LHCN-M2 (cell line): ENCODE measurements at places on chromosomes 3 and 15.

DNA sequence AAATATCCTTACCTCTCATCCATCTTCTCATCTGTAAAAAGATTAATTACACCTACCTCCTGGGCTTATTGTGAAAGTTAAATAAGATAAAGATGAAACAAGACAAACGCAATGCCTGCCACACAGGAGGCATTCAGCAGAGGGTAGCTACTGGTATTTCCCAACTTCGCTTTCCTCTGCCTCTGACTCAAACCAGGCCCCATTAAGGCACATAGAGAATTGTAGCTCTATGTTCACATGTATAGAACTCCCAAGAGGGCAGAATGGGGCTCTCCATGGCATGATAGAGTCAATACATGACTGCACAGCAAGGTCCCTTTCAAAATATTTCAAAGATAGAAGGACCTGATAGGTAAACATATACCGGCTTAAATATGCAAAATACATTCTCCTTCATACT lies 1.4 kb downstream of the LYSMD2 start:
- DNase-seq: no peak

GRCh38 chr15:54082836-54083492 lies 104.7 kb downstream of the UNC13C start:
- DNase-seq: peak; percentile 6

- no peak for DNase-seq
Measured at GRCh38 chr3:38151667-38152265, 13.3 kb downstream of the MYD88 start.

GRCh38 chr3:158794936-158795518 lies 6.8 kb upstream of the MFSD1 start:
- DNase-seq: peak; percentile 56

DNA sequence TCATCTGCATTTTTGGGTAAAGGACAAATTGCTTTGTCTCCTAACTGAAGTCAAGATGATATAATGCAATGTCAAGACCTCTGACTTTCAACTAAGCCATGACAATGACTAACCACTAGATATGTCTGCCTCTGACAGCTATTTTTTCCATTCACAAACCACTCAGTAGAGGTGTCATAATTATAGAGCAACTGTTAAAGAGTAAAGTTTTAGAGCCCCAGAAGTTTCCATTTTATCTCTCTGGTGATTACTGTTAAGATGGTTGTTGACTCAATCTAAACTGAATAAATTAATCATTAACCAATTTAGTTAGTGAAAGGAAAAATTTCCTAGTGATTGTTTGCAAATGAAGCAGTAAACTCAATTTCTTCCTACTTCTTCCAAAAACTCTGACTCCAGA lies 779.9 kb downstream of the GRM7 start:
- DNase-seq: no peak

GRCh38 chr3:128859630-128860029 lies 19.8 kb upstream of the ACAD9 start:
- no peak for DNase-seq

DNA sequence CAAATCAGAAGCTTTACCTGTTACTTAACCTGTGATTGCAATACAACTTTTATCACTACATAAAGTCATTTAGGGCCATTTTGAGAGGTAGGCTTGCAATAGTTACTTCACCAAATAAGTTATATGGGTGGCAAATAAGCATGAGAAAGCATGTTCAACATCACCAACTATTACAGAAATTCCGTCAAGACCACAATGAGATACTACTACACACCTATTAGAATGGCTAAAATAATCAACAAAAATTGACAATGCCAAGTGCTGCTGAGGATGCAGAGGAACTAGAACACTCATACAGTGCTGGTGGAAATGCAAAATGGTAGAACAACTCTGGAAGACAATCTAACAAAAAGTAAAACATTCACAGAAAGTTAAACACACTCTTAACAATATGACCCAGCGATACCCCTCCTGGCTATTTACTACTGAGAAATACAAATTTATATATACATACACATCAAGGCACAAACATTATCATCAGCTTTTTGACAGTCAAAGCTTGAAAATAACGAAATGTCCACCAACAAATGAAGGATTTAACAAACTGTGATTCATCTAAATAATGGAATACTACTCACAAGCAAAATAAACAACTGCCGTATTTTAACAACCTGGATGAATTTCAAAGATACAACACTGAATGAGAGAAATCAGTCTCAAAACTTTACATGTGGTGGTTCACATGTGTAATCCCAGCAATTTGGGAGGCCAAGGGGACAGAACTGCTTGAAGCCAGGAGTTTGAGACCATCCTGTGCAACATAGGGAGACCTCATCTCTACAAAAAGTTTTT lies 82.9 kb downstream of the MYO9A start:
- DNase-seq: no peak

GRCh38 chr3:111311709-111312235 lies 230.2 kb upstream of the CD96 start:
- DNase-seq: no peak

DNA sequence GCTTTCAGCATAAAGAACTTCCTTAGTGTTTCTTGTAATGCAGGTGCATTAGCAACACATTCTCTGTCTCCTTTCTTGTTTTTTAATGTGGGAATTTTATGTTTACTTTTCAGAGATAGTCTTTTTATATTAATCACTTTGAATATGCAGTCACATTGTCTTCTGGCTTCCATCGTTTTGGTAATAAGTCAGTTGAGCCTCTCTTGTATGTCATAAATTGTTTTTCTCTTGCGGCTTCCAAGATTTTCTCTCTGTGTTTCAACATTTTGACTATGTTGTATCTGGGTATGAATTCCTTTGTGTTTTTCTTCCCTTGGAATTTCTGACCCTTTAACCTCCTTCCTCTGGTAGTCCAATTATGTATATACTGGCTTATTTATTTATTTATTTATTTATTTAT lies 25.3 kb downstream of the GABRG3 start:
- DNase-seq: no peak

DNA sequence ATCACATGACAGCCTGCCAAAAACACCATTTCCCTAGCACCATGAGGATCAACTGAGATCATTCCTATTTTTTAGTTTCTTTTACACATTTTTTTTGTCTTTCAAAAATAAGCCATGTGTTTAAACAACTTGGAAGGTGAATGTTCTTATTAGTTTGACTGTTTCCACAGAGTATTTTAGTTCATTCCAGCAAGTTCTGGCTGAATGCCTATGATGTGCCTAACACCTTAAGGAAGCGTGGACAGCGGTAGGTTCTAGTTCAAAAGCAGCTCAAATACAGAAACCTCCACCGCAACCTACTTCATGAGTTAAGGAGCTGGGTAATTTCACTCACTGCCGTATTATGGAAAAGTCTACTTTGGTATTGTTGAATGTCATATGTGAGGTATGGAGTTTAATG lies 101.3 kb upstream of the ADAMTS9 start:
- no peak for DNase-seq

DNA sequence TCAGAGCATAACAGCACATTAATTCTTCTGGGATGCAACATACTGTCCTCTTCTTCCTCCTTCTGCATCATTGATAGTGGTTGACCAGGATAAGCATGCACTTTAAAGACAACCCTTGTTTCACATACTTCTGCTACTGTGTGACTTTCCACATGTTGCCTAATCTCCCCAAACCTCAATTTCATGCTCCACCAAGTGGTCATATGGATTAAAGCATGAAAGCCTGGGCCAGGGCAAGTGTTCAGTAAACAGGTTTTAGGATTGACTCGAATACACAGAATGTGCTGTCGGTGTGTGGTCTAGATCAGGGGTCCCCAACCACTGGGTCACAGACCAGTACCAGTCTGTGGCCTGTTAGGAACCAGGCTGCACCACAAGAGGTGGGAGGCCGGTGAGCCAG lies 22.5 kb upstream of the BFSP2 start:
- DNase-seq: peak; percentile 58

DNA sequence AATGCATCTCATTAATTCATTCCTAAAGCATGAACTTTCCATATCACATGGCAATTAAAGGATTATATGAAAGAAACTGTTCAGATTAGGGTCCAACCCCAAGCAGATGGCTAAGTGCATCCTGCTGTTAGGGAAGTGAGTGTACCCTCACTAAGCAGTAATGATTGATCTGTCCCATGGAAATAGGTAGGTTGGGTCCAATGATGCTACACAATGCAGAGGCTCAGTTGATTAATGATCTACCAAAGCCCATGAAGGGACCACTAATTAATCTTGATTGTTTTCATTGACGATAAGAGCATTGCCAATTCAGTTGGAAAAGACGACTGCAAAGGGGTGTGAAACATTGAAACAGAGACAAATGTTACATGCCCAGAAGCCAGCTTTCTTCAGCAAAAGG lies 194.5 kb upstream of the LRTM1 start:
- no peak for DNase-seq

GRCh38 chr3:156898296-156898880 lies 72.2 kb downstream of the LEKR1 start:
- DNase-seq: no peak

GRCh38 chr3:63251499-63251898 lies 26.6 kb upstream of the SYNPR start:
- DNase-seq: no peak

DNA sequence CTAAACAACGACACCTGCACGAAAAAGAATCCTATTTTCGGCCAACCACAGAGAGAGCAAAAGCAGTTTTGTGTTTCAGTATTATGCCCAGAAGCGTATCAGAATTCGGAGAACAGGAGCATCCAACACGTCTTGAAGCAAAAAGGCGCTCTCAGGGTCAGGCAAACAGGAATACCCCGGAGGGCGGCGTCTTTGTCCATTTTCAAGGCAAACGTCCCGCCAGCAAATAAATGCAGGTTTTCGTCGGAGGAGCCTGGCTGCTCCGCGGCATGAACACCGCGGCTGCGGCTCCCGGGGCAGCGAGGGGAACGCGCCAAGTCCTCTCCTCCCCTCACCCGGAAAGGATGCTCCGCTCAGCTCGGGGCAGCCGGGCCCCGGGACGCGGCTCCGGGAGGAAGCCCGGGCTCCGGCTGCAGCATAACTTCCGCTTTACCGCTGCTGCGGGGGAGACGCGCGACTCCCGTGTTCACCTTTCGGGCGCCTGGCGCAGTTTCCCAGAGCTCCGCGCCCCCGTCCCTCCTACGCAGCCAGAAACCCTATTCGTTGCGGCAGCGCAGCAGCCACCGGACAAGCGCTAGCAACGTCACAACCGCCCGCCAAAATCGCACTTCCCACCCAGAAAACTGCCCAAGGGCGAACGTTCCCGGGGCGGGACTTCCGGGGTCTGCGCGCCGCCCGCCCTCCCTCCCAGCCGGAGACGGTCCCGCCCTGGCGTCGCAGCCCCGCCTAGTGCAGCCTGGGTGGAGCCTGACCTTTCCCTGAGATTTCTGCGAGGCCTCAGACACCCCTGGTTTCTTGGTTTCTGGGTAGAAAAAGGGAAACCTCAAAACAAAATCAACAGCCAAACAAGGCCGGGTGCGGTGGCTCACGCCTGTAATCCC lies at the start of gene RNF168:
Gene RNF168 (minus strand): TSS at position 573 of the 881 bp plus-strand sequence. CDS start 595 bp downstream, outside the sequence.
- peak; percentile 94 for DNase-seq

- no peak for DNase-seq
Measured at GRCh38 chr3:50275141-50275995, 3.5 kb upstream of the LSMEM2 start.

DNA sequence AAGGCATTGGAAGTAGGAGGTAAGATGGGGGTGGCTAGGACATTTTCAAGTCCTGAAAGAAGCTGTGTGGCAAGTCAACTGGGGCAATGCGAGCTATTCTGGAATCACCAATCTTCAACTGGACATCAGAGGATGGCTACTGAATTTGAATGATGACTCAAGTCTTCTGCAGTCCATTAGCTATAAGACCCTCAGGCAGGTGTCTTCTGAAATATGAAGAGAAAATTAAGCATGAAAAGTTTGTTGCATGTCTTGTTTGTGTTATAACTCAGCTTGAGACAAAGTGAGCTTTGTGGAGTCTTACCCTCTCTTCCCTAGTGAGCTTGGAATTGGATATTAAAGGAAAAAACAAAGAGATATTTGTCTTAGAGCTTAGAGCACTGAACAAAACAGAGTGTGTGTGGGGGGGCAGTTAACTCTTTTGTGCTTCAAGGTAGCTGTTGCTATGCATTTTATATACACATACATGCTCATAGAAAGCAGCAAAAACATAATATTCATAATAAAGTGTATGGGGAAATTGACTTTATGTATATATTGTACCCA lies 979.1 kb downstream of the MCTP2 start:
- no peak for DNase-seq

- no peak for DNase-seq
Measured at GRCh38 chr3:133514418-133514817, 59.1 kb upstream of the CDV3 start.

- DNase-seq: no peak
Measured at GRCh38 chr3:49614936-49615335, 59.2 kb upstream of the APEH start.

DNA sequence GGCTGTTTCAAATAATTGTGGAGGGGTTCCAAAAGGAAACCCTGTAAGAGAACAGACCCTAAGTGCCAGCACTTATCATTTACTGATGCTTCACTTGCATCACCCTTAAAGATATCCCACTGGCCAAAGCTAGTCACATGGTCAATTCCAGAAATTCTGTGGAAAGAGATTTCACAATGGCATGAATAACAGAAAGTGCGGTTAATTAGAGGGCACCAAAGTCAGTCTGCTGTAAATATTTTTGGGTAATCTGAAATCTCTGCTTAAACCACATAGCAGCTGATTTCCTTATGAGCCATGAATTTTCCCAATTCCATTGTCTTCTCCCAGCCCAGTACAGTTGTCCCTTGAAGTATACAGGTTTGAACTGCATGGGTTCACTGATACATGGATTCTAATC lies 346.1 kb downstream of the SI start:
- DNase-seq: peak; percentile 37

DNA sequence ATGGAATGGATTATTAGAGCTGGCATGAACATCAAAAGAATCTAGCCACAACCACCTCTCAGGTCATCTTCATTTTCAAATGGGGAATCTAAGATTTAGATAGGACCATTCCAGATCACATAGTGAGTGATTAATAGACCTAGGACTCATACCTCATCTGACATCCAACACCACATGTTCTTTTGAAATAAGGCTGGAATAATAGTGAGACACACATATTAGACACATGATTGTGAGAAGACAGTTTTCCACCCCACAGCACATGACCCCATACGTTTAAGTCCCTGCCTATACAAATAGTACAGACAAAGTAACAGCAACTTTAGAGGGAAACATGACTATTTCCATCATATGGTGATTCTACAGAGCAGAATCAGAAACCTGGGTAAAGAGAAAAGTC lies 344.7 kb upstream of the TPRG1 start:
- no peak for DNase-seq
